T-helper 1 cell (primary cell): ENCODE measurements at places on chromosomes 1 and 21.

DNA sequence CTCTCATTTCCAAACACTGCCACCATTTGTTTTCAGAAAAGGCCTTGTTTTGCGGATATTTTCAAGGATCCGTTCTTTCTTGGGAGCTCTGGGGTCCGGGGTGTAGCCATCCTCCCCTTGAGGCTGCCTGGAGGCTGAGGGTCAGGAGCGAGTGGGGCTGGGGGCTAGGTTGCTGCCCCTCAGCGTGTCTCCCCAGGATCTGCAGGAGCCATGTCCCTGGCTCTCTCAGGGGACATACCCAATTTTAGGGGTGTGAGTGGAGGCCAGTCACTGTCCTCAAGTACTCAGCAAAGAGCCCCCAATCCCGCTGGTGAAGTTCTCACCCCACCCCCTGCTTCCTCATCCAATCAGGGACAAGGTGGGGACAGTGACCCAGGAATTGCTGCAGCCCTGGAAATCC is 15.0 kb upstream of the PRDM16 start:
- DNase-seq = no peak

GRCh38 chr1:58585581-58586151 is 8.6 kb upstream of the TACSTD2 start:
- DNase-seq = no peak

- peak; percentile 21 for DNase-seq
Measured at GRCh38 chr1:31705080-31705866, 1.5 kb upstream of the COL16A1 start.

DNA sequence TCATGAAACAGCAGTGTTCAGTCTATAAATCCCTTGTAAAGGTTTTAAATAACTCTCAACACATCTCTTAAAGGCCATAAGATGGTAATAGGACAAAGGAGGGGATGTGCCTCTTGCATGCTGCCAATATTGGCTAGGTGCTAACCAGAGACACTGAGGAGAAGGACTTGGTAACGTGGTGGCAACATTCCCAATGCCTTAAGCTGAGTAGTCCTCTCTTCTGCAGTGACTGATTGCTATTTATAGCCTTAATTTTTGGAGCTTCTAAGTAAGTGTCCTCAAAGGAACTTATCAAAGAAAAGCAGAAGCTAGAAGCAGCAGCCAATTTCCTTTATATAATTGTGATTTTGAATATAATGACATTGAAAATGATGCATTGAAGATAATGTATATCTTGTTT is 63.0 kb downstream of the DPT start:
- no peak for DNase-seq

DNA sequence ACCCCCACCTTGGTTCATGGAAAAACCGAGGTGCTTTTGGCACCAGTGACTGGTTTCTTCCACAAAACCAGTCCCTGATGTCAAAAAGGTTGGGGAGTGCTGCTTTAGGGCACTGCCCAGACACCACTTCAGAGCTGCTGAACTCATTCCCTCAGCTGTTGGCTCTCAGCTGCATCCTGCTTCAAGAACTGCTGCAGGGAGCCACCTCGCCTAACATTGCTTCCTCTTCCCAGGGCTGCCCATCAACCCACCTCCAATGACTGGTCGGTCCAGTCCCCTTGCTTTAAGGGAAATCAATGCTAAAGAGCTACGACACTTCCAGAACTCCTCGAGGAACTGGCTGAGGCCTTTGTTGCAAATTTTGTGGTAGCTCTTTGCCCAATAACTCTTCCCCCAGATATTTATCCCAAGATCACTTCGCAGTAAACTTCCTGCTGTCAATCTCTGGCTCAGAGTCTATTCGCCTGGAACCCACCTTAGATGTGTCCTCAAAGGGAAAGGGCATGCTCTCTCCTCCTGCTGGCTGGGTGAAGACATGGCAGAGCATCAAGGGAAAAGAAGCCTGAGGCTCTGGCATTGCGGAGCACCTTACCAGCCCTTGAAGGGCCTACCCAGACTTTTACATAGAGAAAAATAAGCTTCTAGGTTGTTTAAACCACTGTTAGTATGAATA is 29.0 kb downstream of the C1orf52 start:
- no peak for DNase-seq

GRCh38 chr1:121595089-121595488 is 410.3 kb downstream of the SRGAP2C start:
- no peak for DNase-seq
